BJ (cell line): ENCODE measurements at places on chromosomes 16 and 17.

- no peak for DNase-seq
These were observed 11.7 kb upstream of the MNT start for GRCh38 chr17:2412561-2413021.

DNA sequence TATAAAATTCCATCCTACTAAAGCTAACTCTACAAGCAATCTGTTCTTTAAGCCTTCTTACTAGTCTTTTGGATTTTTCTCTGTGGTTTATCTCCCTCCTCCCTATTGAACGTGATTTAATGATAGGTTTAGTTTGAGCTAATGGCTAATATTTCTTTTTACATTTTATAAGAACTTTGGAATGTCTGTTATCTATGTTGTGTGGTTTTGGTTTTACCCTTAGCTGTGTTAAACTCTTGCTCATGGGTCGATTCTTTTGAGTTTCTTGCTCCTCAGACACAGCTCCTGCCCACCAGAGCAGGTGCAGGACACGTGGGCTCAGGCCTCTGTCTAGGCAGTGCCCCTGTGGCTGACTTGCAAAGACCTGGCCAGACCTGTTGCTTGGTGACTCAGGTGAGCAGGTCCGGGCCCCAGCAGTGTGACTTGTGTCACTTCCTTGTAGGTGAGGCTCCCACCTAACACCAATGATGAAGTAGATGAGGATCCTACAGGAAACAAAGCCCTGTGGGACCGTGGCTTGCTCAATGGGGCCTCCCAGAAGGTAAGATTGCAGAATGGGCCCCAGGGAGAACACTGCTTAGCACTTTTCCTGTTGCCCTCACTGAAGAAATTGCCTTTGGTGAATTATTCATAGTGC lies 45.1 kb downstream of the SF3B3 start:
- DNase-seq, result no peak

GRCh38 chr16:54842743-54843423 lies 87.8 kb upstream of the IRX5 start:
- no peak for DNase-seq

DNA sequence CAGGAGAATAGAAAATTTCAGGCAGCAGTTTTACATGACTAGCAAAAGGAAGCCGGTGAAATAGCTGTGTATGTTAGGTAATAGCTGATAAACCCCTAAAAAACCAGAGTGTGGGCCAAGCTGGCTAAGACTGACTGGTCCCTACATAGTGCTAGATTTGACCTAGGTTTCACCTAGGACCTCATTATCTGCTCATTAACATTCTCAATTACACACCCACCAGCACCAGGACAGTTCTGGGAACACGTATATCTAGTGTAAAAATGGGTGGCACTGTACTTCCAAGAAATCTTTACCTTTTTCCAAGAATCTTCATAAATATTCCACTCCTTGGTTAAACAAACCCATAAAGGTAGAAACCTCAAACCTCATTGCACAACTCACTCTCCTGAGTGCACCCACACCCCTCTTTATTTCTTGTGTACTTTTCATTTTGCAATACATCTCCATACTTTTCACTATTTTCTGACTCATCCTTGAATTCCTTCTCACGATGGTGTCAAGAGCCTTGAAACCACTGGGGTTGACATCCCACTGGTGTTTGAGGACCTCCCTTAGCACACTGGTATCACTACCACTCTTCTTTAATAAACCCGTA lies 262.7 kb upstream of the KCNJ16 start:
- no peak for DNase-seq

- no peak for DNase-seq
These were observed 341.2 kb upstream of the ZFHX3 start for GRCh38 chr16:73389085-73389484.

- DNase-seq, result no peak
These were observed at the start of gene CACNA1H for GRCh38 chr16:1152651-1153259. CACNA1H (plus strand) TSS chr16:1153106; CDS start chr16:1153738, 632 bp downstream.

- no peak for DNase-seq
These were observed 2.8 kb upstream of the ALDH3A2 start for GRCh38 chr17:19645734-19646201.

DNA sequence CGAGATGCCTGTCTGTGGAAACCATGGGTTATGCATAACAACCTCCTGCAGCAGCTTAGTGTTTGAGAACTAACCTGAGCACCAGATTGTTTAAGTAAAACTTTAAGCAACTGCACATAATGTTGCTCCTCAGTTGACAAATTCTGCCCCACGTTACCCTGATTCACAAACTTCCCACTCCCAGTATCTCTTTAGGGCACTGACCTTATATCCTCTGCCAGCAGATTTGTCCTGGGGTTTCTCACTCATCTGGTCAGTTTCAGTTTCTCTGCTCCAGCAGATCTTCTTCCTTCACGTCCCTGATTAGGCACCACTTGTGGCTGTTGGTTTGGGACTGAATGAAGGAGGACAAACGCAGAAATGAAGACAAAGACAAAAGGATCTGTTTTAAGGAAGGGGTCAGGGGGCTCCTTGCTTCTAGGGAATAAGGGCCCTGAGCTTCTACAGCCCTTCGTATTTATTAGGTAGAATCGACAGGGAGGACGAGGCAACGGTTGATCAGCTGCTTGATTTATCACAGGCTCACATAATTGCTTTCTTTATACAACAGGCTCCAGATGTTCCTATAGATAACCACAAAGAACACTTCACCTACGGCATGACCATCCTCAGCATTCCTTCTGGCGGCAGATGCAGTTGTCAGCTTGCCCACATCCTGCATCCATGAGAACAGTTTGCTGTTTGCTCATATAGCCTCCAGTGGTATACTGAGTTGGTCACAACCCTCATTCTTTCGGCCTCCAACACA lies 13.5 kb upstream of the ZNF689 start:
- no peak for DNase-seq
